ENCODE measurements at places on chromosomes 11 and 22.

- DNase-seq: no peak
Observed at GRCh38 chr22:48352086-48352911, 1475.4 kb downstream of the BRD1 start.

DNA sequence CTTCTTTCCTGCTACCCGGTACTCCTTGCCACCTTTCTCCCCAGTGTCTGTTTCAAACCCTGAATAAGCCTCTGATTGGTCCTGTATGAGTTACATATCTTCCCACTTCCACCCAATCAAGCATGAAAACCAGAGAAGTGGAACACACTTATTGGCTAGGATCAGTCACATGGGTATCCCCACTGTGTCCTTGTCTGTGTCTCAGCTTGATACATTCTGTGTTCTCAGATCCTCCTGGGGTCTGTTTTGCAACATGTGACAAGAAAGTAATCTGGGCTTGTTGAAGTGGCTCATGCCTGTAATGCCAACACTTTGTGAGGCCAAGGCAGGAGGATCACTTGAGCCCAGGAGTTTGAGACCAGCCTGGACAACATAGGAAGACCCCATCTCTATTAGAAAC lies 23.9 kb downstream of the MCHR1 start:
- DNase-seq: no peak

GRCh38 chr11:61777234-61778090 lies 14.9 kb downstream of the TMEM258 start:
- no peak for DNase-seq

DNA sequence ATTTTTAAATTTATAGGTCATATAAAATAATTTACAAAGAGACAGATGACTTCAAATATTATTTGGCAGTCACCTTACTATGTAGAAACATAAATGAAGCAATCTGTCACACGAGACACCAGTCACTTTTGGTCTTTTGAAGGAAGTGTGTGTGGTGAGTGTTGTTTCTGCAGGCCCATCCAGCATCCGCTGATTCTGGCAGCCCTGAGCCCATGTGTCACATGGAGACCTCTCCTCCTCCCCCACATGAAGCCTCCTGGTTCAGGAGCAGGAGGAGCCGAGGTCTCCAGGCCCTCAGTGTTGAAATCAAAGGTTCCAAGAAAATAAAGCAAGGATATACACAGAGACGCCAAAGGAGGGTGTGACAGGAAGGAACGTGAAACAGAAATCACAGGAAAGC lies 60.1 kb downstream of the ARFGAP3 start:
- DNase-seq: no peak

DNA sequence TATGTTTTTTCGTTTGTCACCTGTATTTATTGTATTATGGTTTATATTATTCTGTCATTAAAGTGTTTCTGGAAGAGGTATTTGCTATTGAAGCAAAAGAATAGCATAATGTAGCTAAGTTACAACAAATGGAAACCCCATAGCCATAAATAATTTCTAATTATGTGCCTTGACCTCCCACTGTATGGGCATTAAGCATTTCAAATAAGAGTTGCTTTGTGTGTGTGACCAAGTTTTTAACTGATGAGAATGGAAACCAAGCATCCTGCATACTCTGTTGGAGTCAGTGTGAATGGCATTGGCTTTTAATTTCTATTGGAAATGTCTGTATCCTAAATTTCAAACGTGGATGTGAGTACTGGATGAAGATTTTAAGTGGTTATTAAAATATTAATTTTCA lies 61.9 kb upstream of the MYO18B start:
- DNase-seq: no peak

DNA sequence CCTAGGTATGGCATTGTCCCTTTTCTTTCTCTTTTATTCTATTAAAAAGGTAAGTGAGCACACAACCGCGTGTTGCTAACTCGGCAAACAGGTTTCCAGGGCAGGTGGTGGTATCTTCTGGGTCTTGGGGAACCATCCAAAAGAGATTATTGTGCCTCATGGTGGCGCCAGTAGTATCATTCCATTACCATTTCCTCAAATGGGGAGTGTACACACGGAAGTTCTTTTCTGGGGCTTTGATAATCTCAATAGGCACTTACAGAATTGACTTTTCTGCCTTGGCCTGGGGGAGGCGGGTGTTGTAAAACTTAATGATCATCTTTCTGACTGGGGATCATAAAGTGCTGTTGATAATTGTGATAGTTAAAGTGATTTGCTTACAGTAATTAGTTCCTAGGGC lies 234.1 kb downstream of the KIRREL3 start:
- DNase-seq: no peak

- DNase-seq: no peak
Observed at GRCh38 chr22:46054091-46055073, 77.4 kb upstream of the WNT7B start.

GRCh38 chr11:69135420-69136363 lies 20.0 kb upstream of the SMIM38 start:
- DNase-seq: no peak

DNA sequence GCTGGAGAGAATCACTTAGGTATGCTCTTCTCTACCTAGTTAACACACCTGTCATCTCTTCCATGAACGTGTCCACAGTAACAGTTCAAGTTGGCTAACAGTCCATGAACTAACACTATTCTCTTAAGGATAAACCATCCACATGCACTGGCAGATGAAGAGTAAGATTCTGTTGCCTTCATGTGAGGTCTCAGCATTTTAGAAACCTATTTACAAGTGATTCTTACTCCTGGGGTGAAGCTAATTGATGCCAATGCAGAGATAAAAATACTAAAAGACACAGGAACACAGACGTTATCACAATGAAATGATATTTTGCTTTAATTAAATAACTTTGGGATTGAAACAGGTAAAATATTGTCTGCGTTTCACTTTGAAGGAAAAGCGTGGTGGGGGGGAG lies 1.3 kb downstream of the LRRC4C start:
- no peak for DNase-seq

- no peak for DNase-seq
Observed at GRCh38 chr11:123588117-123588863, 66.1 kb downstream of the SCN3B start.

- DNase-seq: no peak
Observed at GRCh38 chr11:10050561-10050960, 243.5 kb downstream of the SBF2 start.

DNA sequence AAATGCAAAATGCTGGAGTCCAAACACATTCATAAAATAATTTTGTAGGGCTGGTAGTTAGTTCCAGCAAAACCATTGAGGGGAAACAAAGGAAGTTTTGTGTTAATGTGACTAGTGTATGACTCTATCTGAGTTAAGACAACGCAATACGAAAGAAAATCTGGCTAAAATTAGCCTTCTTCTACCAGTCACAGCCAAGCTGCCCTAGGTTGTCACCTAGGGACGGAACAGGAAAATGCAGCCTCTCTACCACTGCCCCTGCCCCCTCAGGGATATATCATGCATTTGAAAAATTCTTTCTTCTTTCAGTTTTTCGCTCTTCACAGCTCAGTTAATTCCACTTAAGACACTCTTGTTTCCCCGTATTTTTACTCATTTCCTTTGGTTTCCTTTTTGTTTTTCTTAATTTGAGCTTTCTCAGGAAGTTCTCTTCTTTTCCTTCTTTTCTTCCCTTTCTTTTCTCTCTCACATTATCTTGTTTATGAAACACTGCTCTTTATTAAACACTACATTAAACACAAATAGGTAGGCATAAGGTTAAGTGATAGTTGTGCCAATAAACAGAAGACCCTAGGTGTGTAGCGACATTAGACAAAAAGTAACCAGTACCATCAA lies 30.6 kb downstream of the KIRREL3 start:
- DNase-seq: no peak

- DNase-seq: no peak
Observed at GRCh38 chr11:133636711-133637355, 104.5 kb upstream of the OPCML start.

DNA sequence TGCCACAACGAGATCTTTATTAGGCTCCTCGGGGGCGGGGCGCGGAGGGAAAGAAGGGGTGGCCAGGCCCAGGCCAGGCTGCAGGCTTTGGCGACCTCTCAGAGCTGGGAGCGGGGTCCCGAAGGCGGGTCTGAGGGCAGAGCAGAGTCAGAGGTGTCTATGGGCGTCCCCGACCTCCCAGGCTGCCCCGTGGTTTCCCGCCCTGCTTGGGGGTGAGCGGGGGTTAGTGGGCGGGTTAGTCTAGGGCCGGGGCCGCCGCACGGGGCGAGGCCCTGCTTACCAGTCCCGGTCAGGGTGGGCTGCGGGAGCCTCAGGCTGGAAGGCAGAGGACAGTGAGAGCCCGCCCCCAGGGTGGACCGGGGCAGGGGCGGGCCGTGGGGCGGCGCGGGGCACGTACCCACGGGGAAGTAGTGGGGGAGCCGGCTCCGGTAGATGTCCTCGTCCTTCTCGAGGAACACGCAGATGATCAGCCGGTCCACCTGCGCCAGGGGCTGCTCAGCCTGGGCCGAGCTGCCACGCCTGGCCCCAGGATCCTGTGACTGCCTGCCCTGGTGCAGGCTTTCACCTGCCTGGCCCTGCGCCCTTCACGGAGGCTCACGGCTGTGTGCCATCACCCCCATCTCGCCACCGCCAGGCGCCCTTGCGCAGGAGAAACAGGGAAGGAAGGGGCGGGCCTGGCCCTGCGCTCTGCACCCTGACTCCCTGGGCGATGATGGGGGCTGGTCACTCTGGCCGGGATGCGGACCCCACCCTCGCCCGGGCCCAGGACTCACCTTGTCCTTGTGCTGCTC lies 12.5 kb downstream of the OTUB1 start:
- DNase-seq: no peak

- DNase-seq: no peak
Observed at GRCh38 chr11:34346551-34346950, 11.3 kb downstream of the ABTB2 start.

- DNase-seq: peak; percentile 55
Observed at GRCh38 chr11:126140926-126141280, 70.5 kb downstream of the RPUSD4 start.

- no peak for DNase-seq
Observed at GRCh38 chr11:122074022-122074421, 42.0 kb downstream of the BLID start.

GRCh38 chr11:133337193-133337592 lies 195.1 kb downstream of the OPCML start:
- no peak for DNase-seq

- no peak for DNase-seq
Observed at GRCh38 chr11:71335371-71335770, 83.0 kb upstream of the SHANK2 start.

GRCh38 chr11:27018902-27019529 lies 21.6 kb upstream of the BBOX1 start:
- no peak for DNase-seq

DNA sequence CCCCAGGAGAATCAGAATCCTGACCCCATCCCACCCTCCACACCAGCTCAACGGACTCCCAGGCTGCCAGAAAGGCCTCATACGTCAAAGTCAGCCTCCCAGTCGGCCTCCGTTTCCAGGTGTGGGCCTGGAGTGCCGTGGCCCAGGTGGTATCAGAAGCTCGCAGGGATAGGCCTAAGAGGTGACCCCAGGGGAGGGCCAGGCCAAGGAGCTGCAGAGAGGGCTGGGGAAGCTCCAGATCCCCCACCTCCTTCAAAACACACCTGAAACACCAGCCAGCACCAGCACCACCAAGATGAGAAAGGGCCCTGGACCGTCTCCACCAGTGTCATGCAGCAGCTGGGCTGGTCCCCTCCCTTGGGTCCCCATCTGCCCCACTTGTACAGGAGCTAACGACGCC lies 20.3 kb downstream of the ASCL2 start:
- DNase-seq: no peak

DNA sequence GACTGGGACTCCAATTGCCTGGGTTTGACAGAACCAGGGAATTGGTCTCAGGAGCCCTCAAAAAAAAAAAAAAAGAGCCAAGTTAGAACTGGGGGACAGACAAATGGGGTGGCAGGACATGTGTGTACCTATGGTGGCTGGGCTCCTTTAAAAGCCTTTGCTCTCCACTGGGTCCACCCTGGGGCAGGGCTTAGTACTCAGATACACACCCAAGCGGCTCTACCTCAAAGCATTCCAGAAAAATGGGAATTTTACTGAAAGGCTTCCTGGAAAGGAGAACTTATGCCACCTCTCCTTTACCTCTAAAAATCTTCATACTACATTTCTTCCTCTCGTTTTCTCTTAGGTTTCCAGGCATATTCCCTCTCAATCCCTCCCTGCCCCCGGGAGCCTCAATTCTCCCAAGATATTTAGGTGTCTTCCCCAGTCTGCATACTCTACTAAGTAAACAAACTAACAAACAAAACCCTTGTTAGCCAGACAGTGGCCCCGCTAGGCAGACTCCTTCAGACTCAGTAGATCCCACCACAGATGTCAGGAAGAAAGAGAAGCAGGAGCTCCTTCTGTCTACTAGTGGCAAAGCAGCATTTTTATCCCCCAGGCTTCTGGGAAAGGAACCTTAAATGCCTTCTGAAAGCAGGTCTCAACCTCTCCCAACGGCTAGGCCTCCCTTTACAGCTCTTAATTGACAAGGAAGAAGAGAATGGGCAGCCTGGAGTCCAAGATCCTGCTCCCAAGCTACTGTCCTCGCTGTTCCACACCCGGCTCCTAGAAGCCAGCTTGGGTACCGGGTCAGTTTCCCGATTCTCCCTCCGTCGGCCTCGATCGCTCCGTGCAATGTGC lies 653 bp downstream of the PCSK7 start:
- no peak for DNase-seq

DNA sequence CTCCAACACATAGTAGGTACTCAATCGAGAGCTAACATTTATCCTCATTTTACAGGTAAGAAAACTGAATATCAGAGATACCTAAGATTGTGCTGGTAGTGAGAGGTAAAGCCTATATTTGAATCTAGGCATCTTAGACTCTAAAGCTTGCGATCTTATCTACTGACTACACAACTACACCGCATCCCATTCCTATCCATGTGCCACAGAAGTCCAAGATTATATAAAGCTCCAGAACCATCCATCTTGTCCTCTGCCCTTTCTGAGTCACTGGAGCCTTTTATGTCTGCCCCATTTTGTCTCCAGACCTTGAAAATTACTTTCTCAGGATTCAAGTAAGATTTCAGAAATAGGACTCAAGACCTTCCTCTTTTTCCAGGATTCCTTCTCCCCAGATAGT lies 84.4 kb downstream of the OR5AK2 start:
- DNase-seq: no peak

DNA sequence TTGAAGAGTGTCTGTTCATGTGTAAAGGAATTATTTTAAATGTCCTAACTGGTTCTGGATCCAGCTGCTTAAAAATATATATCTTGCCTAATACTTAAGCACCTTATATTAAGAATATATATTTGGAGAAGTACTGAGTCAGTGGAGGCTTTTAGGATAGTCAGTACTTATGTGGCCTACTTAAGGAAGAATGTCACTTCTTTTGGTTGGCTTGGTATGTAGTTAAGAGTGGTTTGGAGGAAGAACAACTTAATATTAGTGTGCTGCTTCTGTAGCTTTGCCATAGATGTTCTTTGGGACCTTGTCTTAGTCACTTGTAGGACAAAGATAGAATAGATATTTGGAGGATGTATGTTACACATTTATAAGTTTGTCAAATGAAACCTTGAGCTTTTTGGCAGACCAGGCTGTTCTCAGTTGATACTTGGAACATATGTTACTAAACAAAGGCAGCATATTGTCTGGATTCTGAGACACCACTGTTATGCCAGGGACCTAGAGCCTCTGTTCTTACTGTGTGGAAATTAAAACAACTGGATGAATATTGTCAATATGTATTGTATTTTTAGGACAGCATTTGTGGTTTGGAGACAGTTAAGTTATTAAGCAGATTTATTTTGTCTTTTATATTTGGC lies 4.9 kb downstream of the HIPK3 start:
- no peak for DNase-seq

- no peak for DNase-seq
Observed at GRCh38 chr22:35392357-35392756, 7.6 kb upstream of the MCM5 start.

GRCh38 chr11:111905411-111905810 lies 6.2 kb downstream of the CRYAB start:
- no peak for DNase-seq
